ENCODE measurements at places on chromosomes 3 and 15. TPM values are rescaled to one million over a fixed set of nuclear protein-coding genes. Genes with fewer than 3 reads are reported as not detected.

Gene LRRC31
- not detected for total RNA-seq

- no peak for DNase-seq
These were observed 538.0 kb downstream of the GABRG3 start for GRCh38 chr15:27509014-27509413.

GRCh38 chr3:24502690-24503089 is 8.0 kb upstream of the THRB start:
- DNase-seq, result no peak

Gene GOLGA6D
- total RNA-seq, result not detected

DNA sequence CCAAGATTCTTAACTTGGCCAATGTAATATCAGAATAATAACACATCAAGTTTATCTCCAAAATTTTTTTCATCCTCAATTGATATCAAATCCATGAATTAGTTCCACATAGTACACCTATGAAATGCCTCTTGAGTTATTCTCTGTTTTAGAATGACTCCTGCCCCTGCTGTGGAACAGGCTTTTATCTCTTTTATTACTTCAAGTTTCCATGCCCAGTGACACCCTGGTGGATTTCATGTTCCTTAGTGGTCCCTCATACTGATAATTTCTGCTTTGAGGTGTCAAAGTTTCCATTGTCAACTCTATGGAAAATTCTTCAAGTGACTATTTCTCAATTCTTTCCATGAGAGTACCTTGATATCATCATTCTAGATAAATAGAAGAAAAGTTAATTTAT is 24.6 kb downstream of the PLSCR1 start:
- DNase-seq, result no peak

Gene PYGO1
- 5.1 TPM for total RNA-seq

Gene ZNF774
- 2.6 TPM for total RNA-seq

Gene CYP1A1
- total RNA-seq, result not detected

DNA sequence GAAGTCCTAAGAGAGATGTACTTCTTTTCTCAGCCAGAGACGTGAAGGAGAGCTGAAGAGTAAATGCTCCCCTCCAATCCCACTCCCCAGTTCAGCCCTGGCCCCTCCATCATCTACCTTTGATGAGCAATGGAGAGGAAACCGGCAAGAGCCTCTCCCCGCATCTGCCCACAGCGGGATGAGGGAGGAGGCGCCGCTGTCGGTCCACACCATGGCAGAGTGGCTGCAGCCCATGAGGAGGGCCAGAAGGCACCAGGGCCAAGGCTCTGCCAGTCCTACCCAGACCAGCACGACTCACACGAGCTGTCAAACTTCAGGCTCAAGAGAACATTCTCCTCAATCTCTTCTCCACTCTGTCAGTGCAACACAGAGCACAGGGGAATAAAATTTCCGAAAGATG is 129.8 kb downstream of the OSBPL10 start:
- DNase-seq, result no peak

DNA sequence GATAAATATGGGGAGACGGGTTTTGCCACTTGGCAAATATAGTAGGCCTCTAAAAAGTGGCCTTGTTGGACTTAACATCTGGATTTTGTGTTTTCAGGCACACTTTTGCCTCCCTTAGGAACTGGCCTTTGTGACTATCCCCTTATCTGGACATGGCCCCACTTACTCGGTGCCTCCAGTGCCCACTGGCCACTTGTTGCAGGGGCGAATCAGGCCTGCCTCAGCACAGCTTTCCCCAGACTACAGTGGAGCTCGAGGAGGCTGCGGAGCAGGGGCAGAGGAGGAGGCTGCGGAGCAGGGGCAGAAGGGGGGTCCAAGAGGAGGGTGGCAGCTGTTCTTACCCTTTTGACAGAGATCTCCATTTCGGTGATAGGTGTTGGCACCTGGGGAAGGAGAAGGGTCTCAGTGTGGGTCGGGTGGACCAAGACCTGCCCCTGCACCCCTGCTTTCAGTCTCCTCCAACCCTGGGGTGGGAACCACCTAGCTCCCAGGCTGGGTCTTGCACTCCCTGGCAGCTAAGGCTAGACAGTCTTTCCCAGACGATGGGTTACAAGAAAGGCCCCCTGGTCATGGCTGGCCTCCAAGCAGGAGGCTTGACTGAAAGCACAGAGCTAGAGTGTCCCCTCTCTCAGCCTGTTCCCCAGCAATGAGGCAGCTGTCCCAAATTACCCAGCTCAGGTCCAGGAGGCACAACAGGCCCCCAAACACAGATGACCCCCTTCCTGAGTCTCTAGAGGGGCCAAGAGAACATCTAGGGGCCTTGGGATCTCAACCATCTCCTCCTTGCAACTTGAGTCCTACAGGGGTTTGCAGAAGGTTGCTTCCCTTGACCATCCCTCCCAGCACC is 6.1 kb downstream of the SEMA3G start:
- no peak for DNase-seq

DNA sequence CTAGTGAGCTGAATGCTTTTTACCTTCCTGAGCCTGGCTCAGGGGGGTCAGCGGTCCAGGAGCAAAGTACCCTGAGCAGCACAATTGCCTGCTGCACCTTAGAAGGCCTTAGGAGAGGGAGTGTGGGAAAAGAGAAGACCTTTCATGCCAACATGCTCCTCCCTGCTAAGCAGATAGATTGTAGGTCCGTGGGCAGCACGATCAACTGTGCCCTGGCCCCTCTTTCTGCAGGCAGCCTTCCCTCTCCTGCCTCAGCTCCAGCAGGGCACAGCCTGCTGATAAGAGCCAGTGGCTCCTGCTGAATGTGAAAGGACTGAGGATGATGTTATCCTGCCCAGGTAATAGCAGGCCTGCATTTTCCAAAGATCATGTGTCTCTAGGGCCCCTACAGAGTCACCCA is 4.1 kb downstream of the CORO2B start:
- no peak for DNase-seq

DNA sequence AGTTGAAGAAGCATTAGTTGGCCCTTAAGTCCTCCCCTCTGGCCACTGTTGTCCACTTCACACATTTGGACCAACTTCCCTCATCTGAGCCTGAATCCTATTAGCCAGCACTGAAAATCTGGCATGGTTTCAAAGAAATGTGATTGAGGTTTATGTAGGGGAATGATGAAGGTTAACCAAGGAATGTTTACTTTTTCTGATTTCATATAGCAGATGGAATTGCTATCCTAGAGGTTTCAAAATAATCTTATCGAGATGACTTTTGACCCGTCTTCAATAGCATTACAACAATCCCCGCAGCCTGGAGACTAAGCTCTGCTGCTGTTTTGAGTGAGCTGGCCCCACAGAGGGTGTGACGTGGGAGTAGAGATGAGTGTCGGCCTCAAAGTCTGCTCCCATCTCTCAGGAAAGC is 200.8 kb upstream of the IL12A start:
- peak; percentile 60 for DNase-seq

- peak; percentile 71 for DNase-seq
These were observed 64.3 kb downstream of the LEO1 start for GRCh38 chr15:51907136-51907862.

Gene RFTN1
- 4.5 TPM for total RNA-seq

Gene FOXL2
- total RNA-seq, result 0.30 TPM

- DNase-seq, result no peak
These were observed 402.2 kb upstream of the CFAP20DC start for GRCh38 chr3:59451800-59452746.

Gene SNUPN
- total RNA-seq, result 23.9 TPM

Gene PCOLCE2
- 3.2 TPM for total RNA-seq

- DNase-seq, result no peak
These were observed 46.4 kb downstream of the GATM start for GRCh38 chr15:45331972-45332371.

DNA sequence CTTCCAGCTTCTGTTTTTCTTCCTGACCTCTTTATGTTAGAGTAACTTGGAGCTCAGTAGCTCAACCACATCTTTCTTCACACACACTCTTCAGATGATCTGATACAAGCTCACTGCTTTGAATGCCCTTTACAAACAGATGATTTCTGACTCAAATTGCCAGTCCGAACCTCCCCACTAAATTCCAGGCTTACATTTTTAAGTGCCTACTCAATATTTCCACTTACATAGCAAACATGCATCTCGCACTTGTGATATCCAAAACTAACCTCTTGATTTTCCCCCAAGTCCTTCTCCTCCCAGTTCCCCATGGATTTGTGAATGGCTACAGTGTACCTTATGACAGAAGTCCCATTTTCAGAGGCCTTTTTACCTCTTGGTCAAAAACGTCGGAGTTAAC is 139.1 kb downstream of the GBE1 start:
- DNase-seq, result no peak

DNA sequence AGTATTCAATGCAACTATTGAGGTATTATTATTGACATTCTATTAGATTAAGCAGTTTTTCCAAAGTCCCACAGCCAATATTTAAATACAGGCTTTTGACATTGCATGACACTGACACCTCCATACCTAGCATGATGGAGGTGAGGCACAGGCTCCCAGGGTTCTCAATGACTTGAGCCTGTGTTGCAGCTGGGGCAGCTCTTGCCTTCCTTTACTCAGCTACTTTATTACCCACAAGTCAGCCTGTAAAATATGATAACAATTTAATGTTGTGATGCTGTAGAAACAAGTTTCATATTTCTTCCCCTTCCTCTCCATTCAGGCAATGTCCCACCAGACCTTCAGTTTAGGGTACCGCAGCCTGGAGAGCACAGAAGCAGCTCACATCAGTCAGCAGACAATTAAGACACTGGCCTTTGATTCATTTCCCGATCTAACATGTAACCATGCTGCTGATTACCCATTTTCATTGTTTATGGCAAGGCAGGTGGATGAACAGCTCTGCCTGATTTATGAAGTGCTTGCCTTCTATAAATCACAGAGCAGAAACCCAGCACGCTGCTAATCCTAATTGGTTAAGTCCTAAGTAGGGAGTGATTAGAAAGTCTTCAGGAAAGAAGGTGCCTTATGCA is 826.1 kb downstream of the AGBL1 start:
- DNase-seq, result no peak

DNA sequence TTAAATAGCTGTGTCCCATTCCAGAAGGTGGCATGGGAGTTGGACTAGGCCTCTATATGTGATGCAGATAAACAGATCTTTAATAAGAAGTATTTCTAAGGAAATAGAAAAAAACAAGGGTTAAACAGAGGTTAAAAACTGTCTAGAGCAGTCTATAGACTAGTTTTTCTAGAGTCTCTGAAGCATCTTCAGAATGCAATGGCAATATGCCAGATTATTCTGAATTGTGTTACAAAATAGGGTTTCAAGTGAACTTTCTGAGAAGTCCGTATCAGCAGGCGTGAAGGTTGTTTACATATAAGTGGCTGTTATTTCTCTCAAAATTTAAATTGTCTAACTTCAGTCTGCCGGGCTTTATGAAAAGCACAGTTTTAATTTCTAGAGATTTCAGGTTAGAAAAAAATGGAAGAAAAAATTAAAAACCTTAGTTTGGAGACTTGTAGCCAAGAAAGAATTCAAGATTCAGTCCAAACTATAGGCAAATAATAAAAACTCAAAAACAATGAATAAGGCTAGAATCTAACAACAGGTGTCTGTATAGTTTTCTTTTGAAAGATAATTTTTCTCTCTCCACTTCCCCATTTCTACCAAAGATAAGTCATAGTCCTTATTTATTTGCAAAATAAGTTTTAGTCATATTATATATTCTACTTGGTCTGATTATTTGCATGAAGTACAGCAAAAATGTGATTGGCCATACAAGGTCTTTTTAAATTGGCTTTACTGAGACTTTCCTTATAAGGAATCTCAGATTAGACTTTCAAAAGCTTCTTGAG is 55.2 kb downstream of the OSTN start:
- DNase-seq, result no peak

DNA sequence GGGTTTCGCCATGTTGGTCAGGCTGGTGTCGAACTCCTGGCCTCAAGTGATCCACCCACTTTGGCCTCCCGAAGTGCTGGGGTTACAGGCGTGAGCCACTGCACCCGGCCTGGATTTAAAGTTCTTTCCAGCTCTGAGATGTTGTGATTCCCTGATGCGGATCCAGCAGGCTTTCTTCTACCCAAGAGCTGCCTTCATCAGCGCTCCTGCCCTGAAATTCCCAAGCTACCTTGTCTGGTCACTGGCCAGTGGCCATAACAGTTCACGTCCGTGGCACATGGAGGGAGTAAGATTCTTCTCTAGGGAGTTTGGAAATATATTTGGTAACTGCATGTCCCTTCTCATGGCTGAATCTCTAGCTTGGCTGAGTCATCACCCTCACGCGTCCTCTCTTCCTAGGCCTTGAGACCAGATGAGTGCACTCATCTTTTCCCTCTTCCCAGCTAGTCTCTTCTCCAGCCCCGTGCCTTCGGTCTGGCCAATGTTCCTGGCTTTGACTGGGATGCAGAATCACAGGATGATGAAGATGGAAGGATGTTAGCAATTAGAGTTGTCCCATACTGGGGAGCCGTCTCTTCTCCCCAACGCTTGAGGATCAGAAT is 29.8 kb upstream of the APOD start:
- DNase-seq, result peak; percentile 67

GRCh38 chr3:189270248-189270832 is 98.6 kb downstream of the TPRG1 start:
- peak; percentile 88 for DNase-seq

- DNase-seq, result no peak
These were observed 107.4 kb upstream of the KLF13 start for GRCh38 chr15:31219221-31219620.

- no peak for DNase-seq
These were observed 27.5 kb upstream of the ACKR4 start for GRCh38 chr3:132569580-132569979.

GRCh38 chr15:101255051-101255395 is 3.2 kb upstream of the CHSY1 start:
- DNase-seq, result no peak

- DNase-seq, result no peak
These were observed 2.6 kb downstream of the LHFPL4 start for GRCh38 chr3:9550999-9551398.

GRCh38 chr15:92706201-92706600 is 50.6 kb upstream of the FAM174B start:
- DNase-seq, result no peak

GRCh38 chr3:107493134-107493533 is 29.6 kb upstream of the BBX start:
- no peak for DNase-seq

GRCh38 chr3:149470381-149470780 is 4.1 kb upstream of the TM4SF4 start:
- no peak for DNase-seq

Gene PAQR5
- 16.7 TPM for total RNA-seq

GRCh38 chr3:62376906-62377877 is 3.8 kb upstream of the FEZF2 start:
- no peak for DNase-seq

GRCh38 chr15:81760686-81761085 is 285.1 kb downstream of the MEX3B start:
- DNase-seq, result no peak

- peak; percentile 9 for DNase-seq
These were observed 224.7 kb downstream of the KLF13 start for GRCh38 chr15:31551323-31551722.

DNA sequence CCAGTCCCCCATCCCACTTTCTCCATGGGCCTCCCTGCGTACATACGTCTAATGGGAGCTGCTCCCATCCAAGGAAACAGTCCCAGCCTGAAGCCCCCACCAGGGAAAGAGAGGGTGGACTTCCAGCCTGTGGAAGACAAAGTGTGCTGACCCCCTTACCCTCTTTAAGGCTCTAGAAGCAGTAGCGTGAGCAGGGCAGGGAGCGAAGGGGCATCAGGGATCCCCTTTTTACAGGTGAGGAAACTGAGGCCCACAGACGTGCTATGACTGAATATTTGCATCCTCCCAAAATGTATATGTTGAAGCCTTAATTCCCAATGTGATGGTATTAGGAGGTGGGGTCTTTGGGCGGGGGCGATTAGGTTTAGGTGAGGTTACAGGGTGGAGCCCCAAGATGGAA is 83.4 kb downstream of the TOP2B start:
- DNase-seq, result no peak
